ENCODE measurements at places on chromosomes 11 and 22.

DNA sequence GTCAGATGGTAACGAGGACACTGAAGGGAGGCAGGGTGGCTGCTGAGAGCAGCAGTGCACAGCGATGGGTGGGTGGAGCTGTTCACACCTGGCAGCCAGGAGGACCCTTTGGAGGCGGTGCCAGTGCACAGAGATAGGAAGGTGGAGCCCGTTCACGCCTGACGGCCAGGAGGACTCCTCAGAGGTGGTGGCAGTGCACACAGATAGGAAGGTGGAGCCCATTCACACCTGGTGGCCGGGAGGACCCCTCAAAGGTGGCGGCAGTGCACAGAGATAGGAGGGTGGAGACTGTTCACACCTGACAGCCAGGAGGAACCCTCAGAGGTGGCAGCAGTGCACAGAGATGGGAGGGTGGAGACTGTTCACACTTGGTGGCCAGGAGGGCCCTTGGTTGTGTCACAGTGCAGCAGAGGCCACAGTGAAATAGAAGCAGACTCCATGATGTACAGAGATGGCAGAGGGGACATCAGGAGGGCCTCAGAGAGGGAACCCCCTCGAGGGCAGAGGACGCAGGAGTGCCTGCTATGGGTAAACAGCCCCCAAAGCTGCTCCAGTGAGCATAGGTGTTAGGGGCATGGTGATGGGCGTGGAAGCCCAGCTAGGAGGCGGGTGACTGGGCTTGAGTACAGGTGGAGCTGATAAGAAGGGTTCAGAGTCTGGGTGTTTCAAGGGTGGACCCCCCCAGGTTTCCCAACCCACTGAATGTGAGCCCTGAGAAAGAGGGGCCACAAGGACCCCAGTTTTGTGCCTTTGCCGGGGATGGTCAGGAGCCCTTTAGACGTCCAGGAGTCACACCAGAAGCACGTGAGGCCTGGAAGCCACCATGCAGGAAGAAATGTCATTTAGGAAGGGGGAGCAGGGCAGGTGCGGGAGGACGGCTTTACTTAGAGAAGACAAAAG is 566.7 kb downstream of the BRD1 start:
- DNase-seq, result no peak

GRCh38 chr11:24634606-24635160 is 137.8 kb downstream of the LUZP2 start:
- no peak for DNase-seq

DNA sequence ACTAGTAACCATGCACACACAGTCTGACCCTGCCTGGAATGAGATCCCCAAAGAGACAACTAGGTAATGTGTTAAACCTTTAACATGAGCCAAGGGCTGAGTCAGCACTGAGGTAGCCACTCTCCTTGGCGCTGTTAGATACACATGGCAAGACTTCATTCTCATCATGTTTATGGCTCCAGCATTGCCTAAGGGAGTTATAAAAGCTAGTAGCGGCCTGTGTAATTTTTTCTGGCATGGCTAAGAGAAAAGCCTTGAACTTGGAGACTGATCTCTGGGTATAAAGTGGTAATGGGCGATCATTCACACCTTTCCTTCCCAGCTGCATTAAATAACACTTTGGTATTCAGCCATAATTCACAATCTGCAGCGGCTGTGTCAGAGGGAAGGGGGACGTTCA is 779.7 kb upstream of the LRRC4C start:
- no peak for DNase-seq

DNA sequence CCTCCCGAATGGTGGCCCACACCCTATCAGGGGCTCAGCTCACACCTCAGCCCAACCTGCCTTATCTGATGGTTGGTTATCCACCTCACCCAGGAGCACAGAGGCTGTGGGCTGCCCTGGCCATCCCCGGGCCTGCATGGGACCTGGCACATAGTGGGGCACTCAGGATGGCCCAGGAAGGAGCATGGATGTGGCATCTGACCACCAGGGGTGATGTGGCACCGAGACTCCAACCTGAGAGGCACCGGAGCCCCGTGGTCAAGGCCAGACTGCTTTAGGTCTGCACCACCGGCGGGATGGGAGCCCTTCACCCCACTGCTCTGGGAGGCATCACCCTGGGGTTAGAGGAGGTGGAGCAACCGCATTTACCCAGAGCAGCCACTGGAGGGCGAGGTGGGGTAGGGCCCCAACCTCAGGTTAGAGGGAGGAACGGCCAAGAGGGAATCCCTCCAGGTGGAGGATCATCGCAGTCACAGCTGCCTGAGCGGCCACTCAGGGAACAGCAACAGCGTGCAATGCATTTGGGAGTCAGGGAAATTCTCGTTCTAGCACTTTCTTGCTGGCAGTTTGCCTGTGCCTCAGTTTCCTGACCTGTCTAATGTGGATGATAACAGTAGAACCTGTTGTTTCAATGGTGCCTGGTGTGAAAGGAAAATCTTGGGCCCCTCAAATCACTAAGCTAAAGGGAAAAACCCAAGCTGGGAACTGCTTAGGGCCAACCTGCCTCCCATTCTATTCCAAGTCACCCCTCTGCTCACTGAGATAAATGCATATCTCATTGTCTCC is 52.9 kb upstream of the CARS1 start:
- peak; percentile 3 for DNase-seq

DNA sequence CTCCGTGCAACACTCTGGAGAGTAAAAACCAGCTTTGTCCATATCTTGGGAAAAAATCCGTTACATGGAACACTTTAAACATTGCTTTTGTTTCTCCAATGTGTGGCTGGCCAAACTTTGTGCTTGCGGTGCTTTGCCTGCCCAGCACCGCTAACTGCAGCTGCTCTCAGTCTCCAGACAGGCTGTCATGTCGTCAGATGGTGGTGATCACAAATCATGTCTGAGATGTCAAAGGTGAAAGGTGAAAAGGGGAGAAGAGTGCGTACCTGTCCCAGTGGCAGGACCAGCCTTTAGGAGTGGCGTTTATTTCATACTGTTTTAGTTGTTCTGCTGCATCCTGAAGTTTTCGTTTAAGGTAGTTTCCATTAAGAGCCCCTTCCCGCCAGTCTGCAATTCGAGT is 17.1 kb upstream of the AGBL2 start:
- DNase-seq, result no peak

GRCh38 chr11:7571640-7572000 is 57.8 kb downstream of the PPFIBP2 start:
- peak; percentile 8 for DNase-seq

- DNase-seq, result no peak
Measured at GRCh38 chr11:119157063-119157462, 8.2 kb downstream of the ABCG4 start.

DNA sequence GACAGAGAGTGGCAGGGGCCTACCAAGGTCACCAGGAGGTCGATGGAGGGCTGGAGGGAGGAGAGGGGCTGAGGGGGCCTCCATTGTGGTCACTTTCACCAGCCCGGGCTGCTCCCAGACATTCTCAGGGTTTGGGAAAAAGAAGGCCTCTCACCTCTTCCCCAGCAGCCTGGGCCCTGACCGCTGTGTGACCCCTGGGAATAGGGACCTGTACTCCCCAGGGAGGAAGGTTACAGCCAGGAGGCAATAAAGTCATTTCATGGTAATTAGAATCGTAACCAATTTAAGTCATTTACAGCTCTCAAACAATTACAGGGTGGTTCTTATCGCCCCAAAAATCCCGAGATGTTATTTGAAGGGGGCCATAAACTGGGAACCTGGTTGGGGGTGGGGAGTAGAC is 37.8 kb downstream of the ISX start:
- DNase-seq, result no peak

- no peak for DNase-seq
Measured at GRCh38 chr11:85844439-85845123, 10.6 kb upstream of the CCDC83 start.

Measured in activated CD4-positive, alpha-beta T cell treated with anti-CD3 and anti-CD28 coated beads for 24 hours (primary cell).